Inflammatory macrophage (primary cell): ENCODE measurements at places on chromosomes 16 and 17.

DNA sequence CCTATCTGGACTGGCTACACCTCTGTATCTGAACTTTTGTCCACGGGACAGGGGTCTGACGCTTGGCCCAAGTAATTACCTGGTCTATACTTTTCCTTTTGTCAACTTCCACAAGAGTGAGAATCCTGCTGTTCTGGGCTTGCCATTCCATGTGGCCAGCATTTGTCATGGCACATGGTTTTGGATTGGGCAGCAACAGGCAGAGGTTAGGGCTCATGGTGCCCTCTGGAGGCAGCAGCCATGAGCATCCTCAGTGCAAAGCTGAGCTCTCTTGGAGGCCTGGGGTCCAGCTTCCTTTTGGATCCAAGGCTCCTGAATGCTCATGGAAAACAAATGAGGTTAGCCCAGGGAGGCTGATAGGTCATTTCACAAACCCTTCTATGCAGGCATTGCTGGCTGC is 7.5 kb upstream of the EDC4 start:
- peak; percentile 72 for DNase-seq

DNA sequence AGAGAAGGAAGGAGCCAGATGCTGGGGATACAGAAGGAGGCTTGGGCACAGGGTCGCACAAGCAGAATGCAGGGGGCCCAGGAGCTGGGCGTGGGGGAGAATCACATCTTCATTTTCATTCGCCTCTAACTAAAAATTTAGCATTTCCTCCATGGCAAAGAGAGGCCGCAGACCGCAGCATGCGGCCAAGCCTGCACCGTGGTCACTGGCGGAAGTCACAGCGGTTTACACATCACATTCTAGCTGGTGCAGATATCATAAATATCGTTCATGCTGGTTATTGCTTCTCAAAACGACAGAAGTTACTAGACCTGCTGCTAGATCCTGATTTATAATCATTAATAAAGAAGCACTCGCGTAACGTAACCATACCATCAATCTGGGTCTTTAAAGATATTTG is 162.0 kb downstream of the NTN1 start:
- DNase-seq = no peak

DNA sequence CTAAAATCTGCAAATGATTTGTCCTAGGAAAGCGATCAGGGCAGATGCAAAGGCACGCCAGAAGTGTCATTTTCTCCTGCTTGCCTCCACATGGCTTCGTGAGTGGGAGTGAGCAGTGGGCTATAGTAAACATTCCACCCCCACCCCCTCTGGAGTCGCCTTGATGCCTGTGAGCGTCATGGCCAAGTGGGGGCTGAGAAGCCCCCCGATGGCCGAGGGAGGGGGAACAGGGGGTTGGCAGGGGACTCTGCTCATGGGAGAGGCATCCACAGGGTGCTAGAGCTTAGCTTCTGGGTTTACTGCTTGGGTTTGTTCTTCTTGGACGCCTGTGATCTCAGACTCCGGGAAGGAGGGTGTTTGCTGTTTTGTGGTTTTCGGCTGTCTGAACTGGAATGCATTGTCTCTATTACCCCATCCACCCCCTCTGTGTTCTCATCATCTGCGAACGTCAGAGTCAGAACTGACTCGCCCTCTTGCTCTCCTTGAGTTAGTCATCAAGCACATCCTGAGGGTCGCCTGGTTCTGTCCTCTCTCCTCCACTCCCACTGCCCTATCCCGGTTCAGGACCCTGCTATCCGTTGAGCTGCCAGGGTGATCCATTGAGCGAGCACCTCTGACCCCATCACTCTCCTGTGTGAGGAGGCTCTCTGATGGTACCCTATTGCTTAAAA is 15.4 kb downstream of the TNS4 start:
- peak; percentile 26 for DNase-seq

GRCh38 chr16:525520-526180 is 1.9 kb upstream of the CAPN15 start:
- peak; percentile 24 for DNase-seq

DNA sequence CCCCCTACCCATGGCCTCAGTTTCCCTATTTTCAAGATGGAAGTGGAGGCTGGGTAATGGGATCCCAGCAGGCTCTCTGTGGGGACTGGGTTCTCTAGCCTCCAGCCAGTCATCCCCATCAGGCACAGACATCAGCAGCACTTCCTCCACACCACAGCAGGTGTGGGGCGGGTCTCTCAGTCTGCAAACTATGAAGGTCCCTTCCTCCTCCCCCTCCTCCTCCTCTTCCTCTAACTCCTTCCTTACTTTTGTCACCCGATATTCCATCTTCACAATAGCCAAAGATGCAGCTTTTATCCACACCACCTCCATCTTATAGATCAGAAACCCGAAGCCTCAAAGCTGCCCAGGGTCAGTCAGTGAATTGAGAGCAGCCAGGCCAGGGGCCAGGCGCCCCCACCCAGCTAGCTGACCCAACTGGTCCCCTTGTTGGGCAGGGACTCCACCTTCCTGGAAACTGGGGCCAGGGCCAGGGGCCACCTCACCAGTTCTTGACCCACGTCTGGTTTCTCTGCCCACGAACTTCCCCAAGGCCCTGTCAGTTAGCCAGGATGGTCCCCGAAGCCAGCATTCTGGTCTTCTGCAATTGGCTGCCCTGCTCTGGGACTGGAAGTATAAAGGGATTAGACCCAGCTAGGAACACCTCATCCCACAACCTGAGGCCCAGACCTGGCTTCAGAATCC is 2.5 kb downstream of the FAM83G start:
- peak; percentile 36 for DNase-seq

GRCh38 chr16:927406-927805 is 43.4 kb downstream of the LMF1 start:
- DNase-seq = no peak

GRCh38 chr17:82957469-82957795 is 117.6 kb upstream of the ZNF750 start:
- DNase-seq = no peak

GRCh38 chr17:72462407-72462806 is 341.6 kb downstream of the SOX9 start:
- DNase-seq = no peak

DNA sequence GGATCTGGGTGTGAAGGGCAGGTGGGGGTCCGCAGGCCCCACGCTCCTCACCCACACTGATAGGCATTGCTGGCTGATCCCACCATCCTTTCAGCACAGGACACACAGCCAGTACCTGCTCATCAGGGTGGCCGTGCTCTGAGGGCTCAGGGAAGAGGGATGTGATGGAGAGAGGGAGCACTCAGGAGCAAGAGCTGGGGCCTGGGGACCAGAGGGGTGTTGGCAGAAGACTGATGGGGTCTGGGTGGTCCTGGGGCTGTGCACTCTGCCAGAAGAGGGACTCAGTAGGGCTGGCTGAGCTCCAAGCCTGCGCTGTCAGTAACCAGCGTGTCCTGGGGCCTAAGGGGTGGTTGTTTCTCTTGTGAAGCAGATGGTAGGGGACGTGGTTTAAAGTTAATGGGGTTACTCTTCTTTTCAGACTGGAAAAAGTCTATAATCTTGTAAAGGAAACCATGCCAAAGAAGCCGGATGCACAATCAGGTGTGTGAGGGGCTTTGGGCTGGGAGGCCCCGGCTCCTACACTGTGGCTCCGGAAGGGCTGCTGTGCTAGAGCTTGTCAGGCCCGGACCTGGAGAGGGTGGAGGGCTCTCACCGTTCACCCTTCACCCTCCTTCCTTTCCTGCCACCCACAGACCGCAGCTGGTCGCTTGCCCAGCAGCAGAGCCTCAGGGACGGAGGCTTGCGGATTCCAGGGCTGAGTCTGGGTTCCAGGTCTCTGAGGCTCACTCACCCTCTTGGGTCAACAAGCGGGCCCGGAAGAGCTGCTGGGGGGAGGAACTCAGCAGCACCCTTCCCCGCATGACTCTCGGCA is 27.8 kb downstream of the POLR3E start:
- DNase-seq = no peak

DNA sequence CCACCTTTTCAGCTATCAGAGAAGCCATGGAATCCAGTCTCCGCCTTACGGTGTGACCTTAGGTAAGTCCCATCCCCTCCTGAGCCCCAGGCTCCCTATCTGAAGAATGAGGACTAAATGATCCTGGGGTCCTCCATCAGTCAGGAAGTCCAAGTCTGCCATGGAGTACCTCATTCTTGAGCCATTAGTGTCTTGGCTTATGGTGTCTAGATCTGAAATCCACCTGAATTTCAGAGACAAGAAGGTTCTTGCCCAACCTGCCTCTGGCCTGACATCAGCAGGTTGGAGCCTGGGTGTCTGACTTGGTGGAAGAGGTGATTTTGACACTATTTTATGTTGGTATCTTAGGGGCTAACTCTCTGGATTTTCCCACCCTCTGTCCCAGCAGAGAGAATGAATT is 47.1 kb downstream of the CNGB1 start:
- DNase-seq = no peak

DNA sequence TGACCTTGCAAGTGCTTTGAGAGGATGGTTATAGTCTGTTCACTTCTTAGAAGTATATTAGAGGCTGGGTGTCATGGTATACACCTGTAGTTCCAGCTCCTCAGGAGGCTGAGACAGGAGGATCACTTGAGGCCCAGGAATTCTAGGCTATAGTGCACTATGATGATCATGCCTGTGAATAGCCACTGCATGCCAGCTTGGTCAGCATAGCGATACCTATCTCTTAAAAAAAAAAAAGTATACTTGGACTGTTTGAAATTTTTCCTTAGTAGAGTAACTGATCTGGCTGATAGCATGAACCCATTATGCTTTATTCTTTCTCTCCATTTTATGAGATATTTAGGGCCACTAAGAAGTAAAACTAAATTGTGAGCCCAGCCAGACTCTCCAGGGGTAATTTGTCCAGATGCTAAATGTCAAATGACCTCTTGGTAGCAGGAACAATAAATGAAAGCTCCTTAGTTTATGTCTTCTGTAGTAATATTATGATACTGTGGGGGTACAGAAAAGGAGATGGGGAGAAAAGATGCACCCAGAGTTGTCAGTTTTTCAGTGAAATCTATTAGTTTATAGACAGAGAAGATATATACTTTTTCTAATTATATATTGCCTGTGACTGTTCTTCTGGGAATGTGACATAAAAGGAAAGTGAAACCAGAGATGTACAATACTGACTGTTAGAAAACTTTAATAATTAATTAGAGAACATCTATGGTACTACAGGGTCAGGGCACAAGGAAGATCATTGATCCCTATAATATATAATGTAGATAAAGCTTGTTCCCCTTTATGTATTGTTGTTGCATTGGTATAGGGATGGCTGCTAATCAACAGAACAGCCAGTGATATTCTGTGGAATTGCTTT is 335.3 kb upstream of the TBX2 start:
- DNase-seq = no peak

DNA sequence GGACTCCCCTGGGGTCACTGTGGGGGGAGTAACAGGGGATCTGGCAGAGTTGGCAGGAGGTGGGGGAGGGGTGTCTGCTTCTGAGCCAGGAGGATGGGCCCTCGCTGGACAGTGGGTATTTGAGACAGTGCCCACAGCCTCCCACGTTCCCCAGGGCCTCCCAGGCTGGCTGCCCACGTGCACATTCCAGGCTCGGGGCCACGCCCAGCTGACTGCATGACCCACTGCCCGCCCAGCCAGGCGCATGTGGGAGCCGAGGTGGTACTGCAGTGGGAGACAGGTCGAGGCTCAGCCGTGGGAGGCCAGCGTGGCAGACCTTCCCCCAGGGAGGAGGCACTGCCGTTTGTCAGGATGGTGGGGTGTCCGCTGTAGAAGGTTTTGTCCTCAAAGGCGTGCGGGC is 38.8 kb downstream of the BAHCC1 start:
- DNase-seq = no peak

DNA sequence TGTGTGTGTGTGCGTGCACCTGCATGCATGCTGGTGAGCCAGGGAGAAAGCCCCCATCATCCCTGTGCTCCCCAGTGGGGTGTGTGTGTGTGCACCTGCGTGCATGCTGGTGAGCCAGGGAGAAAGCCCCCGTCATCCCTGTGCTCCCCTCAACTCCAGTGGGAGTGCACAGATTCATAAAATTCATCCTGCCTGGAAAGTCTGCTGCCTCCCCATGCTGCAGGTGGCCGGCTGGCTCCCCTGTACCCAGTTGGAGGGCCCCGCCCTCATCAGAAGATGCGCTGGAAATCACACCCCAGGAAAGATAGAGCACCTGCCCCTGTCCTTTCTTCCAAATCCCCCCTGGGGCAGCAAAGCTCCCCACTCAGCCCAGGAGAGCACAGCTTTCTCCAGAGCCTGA is 84.8 kb upstream of the DOC2B start:
- DNase-seq = no peak

DNA sequence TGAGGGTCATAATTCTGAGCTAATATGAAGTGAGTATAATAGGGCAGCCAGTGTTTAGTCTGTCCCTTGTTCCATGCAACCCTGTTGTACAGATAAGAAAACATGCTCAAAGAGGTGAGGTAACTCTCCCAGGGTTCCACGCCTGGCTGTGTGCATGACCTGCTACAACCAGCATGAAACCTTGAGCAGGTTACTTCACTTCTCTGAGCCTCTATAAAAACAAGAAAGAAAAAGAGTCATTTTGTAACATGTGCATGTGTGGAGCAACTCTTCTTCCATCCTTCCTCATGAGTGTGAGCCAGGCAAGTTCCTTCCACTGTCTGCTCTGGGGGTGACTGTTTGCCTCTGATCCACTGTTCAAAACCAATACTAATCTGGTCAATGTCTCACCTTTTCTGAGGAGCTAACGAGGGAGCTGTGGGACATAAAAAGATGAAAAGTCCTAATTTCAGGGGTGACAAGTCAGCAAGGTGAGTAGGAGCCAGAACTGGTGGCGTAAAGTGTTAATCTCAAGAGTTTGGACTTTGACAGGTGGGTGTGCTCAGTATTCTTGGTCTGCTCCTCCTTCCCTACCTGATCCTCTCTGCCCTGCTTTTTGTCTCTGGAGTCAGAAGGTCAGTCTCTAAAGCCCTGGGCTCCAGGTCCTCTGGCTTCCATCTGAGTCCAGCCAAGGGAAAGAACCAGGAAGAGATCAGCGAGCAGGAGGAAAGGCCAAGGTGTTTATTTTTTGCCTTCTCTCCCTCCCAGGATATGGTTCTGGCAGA is 21.5 kb downstream of the GFOD2 start:
- peak; percentile 71 for DNase-seq

DNA sequence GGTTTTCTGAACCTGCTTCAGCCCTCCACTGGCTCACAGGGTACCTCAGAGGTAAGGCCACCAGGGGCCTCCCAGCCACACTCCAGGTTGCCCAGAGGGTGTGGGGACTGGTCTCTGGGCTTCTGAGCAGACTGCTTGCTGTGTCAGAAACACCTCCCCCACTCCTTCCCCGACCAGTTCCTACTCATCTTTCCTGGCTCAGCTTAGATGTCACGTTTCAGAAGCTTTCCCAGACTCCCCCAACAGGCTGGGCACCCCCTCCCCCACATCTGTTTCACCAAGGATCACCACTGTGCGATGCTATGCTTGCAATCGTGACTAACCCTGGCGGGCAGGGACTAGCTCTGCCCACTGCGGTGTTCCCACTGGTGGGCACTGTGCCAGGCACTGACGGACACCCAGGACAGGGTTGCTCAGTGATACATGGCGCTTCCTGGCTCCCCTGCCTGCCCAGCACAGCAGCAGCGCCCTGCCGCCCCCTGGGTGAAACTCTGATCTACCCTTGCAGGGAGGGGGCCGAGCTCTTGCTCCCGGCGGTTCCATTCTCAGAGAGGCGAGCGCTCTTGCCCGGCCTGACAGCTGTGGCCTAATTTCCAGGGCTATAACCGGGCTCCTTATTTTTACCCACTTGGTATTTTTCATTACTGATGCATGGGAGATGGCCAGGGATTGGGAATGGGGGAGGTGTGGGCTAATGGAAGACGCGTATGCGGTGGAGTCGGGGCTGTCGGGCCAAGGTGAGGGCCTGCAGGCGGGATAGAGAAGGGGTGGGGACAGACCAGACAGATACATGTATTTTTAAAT is 29.4 kb upstream of the MTSS2 start:
- no peak for DNase-seq
